Activated B cell treated with CpG ODN at 0.5 μM for 24 hours (primary cell): ENCODE measurements at places on chromosomes 3 and 15.

DNA sequence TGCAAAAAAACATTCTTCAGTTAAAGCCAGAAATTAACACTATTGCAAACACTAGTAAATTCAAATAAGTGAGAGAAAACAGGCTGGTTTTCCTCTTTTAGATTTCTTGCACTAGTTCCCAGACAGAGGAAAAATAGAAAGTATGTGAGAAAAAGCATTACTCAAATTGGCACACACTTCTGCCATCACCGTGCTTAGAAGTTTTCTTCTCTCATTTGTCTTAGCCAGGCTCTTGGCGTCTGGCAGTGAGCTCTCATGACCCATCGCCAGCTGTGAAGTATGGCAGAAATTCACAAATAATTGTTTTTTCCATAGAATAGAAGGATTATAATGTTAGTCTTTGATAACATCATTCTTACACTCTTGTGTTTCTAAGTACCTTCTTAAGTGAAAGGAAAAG is 515.9 kb downstream of the GBE1 start:
- DNase-seq, result no peak

DNA sequence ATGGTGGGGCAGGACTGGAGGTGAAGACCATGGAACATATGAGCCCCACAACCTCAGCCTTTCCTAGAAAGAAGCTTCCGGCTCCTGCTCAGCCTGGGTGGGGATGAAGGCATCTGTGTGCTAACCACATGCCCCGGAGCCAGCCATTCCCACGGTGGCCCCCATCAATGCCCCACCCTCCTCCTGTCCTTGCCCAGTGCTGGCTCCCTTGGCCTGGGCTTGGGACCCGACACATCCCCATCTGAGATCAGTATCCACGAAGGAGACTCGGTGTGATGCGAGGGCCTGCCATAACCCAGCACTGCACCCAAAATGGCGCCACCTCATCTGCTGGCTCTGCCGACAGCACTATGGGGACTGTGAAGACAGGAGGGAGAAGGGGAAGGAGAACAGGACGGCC is 16.5 kb upstream of the PLXND1 start:
- no peak for DNase-seq

GRCh38 chr3:170802164-170803151 is 67.5 kb downstream of the RPL22L1 start:
- no peak for DNase-seq

DNA sequence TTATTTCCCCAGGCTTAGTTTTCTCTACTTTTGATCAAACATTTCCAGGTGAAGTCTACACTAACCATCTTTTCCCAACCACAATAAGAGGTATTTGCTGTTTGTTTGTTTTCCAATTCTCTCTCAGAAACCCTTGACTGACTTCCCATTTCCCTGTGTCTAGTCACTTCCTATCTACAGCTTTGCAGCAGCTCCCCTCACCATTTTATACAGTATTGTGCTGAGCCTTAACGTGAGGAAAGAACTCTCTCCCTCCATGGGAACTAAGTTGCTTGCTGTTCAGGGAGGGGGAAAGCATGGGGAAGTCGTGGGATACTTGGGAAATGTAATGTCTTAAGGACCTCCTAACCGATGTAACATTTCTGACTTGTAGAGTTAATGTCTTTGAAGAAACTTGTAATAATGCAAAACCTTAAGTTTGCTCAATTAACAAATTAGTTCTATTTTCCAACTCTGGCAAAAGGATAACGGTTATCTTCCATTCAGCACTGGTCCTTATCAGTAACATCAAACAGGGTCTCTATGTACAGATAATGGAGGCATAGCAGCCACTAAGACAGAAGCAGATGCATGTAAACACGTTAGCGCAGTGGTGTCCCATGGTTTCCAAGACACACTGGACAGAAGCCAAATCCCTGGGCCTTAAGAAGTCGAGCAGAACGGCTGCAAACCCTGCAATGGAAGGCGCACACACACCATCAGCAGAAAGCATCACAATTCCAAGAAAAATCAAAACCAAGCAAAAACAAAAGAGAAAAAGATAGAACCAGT is 39.7 kb downstream of the NPTN start:
- DNase-seq, result no peak

DNA sequence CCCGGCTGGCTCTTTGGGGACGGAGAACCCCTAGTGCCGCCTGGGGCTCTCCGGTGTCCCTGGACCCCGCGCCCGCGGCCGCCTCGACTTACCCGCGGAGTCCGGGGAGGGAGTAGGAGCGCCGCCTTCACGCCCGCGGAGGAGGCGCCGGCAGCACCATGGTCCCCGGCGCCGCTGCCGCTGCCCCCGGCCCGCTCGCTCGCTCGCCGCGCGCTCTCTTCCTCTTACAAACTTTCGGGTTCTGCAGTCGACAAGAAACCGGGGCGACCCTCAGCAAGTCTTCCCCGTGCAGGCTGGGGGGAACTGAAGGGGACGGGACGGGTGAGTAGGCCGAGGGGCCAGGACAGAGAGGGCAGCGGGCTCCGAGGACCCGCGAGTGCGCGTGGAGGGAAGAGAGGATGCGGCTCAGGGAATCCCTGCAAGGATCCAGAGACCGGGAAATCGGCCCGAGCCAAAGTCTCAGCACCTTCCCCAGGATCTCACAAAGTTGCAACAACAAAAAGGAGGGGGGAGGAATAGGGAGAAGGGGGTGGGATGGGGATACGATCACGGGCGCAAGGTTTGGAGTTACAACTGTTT is 2.0 kb downstream of the FOXP1 start:
- peak; percentile 56 for DNase-seq

DNA sequence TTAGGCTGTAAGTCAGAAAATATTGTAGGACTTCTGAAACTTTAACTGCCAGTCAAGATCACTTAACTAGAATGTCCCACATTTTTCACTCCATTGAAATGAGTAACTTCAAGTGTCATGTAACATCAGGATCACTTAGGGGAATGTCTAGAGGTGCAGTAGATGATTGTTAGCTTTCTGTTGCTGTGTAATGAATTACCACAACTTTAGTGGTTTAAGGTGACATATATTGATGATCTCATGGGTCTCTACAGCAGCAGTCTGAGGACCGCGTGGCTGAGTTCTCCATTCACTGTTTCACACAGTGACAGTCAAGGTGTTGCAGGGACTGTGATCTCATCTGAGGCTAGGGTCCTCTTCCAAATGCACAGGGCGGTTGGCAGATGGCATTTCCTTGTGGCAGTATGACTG is 82.7 kb downstream of the SLC25A26 start:
- no peak for DNase-seq

DNA sequence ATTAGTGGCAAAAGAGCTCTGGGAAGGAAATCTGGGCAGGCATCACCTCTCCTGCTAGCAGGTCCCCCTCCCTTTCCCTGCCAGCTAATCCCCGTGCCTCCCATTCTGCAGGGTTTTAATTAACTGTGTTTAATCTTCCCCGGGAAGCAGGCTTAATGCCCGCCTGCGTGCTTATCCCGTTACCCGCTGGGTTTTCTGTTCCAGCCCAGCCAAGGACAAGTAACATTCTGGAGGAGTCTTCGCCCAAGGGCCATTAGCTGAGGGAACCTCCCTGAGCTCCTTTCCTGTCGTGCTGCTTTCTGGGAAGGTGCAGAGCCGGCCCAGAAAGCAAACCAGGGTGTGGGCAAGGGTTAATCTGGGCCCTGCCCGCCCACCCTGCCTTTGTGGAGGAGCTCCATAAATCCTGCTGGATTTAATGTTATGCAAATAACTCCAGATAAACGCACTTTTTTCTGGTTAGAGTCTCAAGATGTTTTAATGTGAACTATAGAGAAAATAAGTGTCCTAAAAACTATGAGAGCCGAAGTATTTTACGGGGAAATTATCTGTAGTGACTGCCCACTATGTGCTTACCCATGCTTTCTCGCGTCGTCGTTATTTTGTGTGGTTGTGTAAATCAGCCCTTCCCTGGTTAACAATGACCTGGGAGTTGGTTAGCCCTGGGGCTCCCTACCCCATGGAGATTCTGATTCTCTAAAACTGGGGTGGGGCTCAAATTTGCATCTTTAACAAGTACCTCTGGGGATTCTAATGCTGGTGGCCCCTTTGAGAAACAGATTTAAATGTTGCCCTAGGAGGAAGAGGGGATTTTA is 25.9 kb downstream of the TRIM71 start:
- DNase-seq, result no peak

GRCh38 chr3:127062926-127063325 is 80.0 kb downstream of the PLXNA1 start:
- DNase-seq, result no peak

DNA sequence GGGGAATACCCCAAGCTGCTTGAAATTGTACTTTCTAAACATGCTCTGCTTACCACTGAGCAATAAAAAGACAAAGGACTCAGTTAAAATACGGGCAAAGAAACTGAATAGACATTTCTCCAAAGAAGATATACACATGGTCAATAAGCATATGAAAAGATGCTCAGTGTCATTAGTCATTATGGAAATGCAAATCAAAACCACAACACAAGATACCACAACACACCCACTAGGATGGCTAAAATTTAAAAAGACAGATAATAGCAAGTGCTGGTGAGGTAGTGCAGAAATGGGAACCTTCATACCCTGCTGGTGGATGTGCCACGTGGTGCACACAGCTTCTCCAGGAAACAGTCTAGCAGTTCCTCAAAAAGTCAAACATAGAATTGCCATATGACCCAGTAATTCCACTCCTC is 21.3 kb downstream of the LRIG1 start:
- DNase-seq, result no peak

GRCh38 chr3:108494906-108495531 is 15.4 kb downstream of the MYH15 start:
- no peak for DNase-seq

DNA sequence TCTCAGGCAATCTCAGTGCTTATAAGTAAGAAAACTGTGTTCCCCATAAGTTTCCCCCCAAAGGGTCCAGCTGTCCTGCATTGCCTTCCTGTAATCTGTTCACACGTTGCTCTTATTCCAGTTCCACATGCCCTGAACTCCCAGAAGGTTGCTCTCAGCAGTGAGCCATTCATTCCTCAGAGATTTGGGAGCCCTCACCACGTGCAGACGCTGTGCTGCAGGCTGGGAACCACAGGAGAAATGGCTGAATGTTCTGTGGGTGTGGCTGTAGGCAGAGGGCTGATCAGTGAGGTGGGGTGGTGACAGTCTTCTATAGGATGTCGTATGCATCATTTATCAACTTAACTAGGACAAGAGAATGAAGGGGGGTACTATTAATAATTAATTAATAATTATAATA is 3.3 kb upstream of the THSD4 start:
- DNase-seq, result no peak

DNA sequence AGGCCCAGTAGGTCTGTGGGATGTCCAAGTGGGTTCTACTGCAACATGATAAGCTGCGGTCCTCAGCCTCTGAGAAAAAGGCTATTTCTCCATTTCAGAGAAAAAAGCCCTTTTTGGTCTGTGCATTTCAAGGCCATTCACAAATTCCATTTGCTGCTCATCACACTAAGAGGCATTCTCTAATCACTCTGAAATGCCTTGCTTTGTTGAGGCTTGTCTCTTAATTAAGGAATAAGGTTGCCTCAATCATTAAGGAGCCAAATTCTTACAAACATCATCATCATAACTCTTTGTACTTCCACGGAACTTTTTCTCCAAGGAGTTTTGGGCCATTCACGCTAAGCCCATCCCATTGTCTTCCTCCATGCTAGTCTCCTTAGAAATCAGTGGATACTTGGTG is 74.4 kb downstream of the BOC start:
- DNase-seq, result no peak

GRCh38 chr3:120472121-120472844 is 21.5 kb upstream of the FSTL1 start:
- no peak for DNase-seq

GRCh38 chr3:155032918-155033317 is 47.2 kb upstream of the MME start:
- no peak for DNase-seq

DNA sequence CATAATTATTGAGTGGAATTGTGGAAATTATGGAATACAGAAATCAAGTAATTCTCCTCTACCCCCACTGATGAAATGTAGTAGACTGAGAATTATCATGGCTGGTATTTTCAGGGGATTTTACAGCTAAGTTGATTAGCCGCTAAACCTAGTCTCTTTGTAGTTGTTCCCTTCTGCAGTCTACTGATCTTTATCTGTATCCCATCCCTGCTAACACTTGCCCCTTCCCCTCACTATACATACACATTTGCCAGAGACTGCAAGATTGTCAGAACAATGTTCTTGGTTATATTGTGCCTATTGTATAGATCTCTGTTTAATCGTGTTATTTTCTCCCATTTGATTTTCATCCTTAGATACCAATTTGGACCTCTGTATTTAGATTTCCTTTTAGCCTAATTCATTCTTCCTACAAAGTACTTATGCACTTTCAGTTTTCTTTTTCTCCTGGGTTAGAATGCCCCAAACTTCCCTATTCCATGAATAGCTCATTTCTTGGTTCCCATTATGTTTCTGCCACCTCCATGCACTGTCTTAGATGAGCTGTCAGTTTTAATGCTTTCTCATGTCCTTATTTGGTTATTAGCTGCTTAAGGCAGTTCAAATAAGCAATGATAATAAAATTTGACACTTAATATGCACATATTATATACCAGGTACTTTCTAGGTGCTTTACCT is 86.9 kb downstream of the CDIN1 start:
- no peak for DNase-seq

DNA sequence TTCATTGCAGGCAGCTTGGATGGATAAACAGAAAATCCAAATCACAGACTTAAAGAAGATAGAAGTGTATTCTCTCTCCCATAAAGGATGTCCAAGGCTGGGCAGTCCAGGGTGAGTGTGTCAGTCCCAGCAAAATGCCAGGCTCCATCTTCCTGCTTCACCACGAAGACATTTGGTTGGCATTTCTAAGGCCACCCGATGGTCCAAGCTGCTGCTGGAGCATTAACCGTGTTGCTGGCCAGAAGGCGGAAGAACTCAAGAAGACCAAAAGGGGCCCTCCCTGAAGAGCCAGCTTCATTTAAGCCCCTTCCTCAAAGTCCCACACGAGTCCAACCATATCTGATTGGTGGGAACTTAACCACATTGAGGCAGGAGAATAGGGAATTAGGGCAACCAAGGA is 3.0 kb upstream of the CYP11A1 start:
- DNase-seq, result no peak

DNA sequence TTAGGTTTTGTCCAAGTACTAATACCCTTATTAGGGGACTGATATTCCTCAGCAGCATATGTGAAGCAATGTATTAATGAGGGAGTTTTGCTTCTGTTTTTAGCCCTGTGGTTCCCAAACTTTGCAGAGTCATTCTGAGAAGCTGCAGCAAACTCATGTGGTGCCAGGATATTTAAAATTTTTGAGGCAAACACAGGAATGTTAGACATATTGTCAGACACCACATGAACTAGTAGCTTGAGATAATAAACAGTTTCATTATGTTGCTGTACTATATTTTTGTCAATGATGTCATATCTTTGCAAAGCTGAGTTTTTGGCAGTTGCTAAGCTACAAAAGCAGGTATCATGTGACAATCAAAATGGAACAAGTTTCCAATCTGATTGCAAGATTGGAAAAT is 36.6 kb downstream of the ATP6V1A start:
- DNase-seq, result no peak
